ENCODE measurements at places on chromosomes 12 and 14.

DNA sequence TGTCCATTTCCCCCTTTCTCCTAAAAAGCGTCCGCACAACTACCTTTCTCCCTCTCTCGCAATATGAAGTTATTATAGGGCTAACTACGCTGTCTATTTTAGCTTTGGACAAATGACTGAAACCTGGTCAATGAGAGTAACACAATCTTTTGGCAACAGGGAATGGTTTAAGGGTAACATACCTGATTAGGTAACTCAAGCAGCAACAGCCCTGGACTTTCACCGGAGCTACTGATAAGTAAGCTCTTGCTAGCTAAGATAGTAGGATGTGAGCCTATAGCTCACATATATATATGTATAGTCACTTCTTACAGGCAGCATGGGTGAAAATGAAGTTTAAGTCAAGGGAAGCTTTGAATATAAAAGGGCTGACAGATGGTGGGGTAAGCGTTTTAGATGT is 313.0 kb downstream of the CEP128 start:
- no peak for DNase-seq

DNA sequence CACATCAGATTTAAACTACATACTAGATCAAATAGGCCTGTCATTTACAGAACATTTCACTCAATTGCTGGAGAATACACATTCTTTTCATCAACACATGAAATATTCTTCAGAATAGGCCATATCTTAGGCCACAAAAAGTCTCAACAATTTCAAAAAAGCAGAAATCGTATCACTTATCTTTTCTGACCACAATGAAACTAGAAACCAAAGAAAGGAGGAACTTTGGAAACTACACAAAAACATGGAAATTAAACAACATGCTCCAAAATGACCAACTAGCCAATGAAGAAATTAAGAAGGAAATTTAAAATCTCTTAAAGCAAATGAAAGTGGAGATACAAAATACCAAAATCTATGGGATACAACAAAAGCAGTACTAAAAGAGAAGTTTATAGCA is 35.1 kb downstream of the PARP11 start:
- no peak for DNase-seq

DNA sequence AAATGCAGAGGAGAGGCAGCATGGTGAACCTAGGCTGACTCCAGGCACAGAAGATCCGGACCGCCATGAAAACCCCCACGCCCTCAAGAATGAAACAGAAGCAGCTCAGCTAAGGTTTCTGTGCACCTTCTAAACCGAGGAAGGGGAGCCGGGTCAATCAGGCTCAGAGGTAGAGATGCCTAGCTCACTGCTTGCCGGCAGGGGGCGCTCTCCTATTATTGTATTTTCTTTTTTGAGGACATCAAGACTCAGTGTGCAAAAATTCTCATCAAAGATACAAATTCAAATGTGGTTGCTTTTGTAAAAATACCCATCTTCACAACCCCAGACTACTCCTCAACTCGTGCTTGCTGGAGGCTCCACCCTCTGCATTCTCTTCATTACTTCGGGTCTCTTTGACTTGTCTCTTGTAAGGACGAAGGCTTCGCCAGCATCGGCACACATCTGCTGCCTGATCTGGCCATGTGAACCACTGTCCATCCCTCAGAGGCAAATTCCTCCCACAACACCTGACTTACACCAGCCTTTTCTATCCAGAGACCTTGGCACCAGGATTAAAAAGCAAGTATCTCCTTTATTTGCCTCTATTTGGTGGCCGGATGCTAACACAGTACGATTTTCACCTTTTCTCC is 33.4 kb upstream of the RNASE3 start:
- peak; percentile 65 for DNase-seq

DNA sequence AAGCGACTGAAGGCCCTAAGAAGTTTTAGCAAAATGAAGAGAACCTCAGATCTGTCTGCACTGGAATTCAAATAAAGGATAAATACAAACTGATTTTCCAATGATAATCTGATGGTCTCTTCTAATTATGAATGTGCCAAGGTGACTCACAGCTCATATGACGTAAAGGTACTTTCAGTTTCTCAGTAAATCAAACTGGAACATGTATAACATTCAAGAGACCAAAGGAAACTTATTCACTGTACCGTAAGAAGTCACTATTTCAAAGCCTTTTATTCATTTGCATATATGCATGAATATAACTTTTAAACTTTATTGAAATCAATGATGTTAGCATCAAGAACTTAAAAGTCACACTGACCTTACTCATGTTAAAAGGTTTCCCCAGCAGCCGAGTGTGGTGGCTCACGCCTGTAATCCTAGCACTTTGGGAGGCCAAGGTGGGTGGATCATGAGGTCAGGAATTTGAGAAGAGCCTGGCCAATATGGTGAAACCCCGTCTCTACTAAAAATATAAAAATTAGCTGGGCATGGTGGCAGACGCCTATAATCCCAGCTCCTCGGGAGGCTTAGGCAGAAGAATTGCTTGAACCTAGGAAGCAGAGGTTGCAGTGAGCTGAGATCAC is 52.2 kb downstream of the ATXN2 start:
- DNase-seq: no peak

DNA sequence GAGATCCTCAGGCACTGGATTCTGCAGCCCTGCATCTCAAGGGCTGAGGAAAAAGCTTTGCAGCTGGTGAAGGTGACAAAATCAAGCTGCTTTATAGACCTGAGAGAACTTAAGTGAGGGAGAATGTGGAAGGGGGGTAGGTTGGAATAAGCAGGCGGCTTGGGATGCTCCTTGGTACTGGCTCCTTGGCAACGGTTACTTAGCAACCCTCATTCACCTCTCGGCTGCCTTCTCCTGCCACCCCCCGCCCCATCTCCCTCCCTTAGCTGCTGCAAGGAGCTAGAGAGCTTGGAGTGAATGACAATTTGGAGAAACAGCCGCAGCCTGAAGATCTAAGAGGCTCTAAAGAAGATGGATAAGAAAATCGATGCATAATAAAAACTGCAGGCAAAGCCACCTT is 44.1 kb upstream of the CISTR start:
- DNase-seq: no peak

DNA sequence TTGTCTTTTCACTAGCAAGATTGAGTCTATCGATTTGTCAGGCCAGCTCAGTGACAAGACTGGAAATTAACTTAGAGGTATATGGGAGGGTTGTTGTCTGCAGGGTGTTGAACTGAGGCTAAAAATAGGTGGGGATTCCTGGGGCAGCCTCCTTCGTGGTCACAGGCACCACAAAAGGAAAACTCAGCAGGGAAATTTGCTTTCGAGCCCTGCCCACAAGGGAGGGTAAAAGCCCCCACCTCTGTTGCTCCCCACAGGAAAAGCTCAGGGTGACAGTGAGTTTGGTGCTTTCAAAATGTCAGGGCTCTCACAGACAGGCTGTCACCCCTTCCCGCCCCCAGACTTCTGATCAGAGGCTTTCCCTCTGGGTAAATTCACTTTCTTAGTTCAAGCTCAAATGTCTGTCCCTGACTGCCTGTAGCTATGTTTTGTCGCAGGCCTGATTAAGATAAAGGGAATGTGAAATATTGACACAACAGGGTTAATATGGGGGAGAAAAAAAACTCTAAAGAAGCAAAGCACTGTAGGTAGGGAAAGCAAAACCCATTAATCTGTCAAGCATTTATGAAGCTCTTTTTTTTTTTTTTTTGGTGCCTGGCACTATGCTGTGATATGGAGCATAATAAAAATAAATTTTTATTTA is 11.7 kb upstream of the NFKBIA start:
- DNase-seq: peak; percentile 43

DNA sequence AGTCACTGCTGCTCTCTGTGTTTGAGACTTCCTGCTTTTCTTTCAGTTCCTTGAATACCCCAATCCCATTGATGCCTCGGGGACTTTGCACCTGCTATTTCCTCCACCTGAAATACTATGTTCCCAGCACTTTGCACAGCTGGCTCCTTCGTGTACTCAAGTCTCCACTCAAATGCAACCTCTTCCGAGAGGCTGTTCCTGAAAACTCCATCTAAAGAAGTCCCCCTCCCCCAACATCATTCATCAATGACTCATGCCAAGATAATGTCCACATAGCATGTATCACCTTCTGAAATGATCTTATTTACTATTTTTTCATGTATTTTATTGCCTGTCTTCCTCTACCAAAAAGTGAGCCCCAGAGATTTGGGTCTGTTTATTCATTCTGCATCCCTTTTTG is 48.6 kb downstream of the HSPB8 start:
- no peak for DNase-seq

DNA sequence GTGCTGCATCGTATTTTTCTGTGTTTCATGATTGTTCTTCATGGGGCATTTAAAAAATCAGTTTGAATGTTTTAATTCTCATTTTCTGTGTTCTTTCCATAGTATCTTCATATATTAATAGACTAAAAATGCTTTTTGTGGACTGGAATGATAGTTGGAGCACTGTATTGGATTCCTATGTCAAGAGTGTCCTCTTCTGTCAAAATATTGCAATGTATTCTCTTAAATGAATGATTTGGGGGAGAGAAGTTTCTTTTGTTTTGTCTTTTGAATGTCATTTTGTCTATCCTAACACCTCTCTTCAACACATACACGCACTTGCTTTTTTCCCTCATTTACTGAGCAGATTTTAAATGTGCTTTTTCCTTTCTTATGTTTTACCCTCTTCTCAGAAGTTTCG is 4.7 kb upstream of the EIF2S3B start:
- DNase-seq: no peak

GRCh38 chr12:27382171-27382795 is 49.6 kb downstream of the BMAL2 start:
- DNase-seq: no peak

DNA sequence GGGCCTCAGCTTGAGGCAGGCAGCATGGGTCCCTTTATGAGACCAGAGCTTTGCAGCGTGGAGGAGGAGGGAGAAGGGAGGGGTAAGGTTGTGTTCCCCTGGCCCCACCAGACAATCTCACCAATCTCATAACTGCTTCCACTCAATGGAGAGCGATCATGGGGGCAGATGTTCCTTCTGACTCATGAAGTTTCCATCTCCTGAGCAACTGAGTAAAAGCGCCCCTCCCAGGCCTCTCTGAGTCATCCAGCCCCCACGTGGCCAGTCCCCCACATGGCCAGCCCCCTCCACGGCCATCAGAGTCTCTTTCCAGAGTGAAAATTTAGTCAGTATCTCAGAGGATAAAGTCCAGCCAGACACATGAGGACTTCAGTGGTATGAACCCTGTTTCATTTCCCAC is 39.2 kb upstream of the PLXNC1 start:
- DNase-seq: no peak

DNA sequence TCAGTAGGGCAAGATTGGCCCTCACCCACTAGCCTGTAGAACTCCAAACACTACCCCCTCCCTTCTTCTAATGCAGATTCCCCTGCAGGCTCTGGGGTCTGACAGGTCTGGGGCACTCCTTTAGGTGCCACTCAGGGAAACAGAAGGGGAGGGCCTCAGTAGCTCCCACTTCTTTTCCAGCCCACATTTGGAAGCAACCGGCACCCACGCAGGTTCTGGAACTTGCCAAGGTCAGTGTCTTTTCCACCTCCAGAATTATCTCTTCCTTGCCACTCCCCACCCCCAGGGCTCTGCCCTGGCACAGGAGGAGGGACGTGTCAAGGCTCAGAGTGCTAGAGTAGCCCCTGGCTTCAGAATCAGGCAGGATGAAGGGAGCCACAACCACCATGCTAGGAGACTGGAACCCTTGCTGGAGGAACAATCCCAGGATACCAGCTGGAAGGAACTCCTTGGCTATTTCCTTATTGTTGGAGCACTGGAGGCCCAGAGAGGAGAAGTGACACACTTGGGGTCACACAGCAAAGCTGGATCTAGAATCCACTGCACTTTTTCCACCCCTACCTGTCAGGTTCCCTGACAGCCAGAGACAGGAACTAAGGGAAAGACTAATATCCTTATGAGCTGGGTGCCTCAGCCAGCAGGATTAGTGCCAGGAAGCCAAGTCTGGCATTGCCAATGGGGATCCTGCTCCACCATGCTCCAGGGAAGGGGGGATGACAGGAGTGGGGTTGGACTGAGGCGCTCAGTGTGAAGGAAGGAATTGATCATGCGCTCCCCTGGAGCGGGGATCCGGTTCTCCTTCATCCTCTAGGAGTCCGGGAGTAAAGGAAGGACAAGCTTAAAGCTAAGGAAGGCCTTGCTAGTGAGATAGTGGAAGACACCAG is 1.8 kb upstream of the FIGNL2 start:
- DNase-seq: no peak

GRCh38 chr14:75222208-75222701 is 45.8 kb upstream of the TMED10 start:
- DNase-seq: no peak

DNA sequence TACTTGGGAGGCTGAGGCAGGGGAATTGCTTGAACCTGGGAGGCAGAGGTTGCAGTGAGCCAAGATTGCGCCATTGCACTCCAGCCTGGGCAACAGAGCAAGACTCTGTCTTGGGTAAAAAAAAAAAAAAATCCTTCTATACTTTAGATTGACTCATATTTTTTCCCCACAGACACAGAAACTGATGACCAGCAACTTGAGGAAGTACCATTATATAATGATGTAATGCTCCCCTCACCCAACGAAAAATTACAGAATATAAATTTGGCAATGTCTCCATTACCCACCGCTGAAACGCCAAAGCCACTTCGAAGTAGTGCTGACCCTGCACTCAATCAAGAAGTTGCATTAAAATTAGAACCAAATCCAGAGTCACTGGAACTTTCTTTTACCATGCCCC is 24.3 kb upstream of the SNAPC1 start:
- DNase-seq: no peak

DNA sequence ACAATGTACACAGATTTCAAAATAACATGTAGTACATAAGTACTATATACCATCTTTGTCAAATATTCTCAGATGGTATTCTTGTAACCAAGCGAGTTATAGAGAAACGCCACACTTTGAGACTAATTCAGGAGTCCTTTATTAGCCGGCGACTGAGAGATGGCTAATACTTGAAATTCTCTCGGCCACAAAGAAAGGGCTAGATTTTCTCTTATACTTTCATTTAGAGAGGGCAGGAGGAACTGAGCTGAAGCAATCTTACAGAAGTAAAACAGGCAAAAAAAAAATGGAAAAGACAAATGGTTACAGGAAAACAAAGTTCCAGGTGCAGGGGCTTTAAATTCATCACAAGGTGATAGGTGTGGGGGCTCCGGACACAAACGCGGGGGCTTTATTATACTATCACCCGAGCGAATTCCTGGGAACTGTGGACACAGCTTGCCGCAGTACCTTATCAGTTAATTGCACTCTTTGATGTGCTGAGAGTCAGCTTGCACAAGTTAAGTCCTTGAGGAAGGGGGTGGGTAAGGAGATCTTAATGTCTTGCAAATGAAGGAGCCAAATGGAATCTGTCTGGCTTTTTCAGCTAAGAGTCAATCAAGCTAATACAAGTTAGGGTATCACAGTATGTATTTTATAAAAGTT is 382.3 kb downstream of the KCNH5 start:
- no peak for DNase-seq
